Activated CD4-positive, alpha-beta T cell treated with anti-CD3 and anti-CD28 coated beads, Interleukin-2, amount 50 U/mL, for 48 hours (primary cell): ENCODE measurements at places on chromosomes 1 and 21.

DNA sequence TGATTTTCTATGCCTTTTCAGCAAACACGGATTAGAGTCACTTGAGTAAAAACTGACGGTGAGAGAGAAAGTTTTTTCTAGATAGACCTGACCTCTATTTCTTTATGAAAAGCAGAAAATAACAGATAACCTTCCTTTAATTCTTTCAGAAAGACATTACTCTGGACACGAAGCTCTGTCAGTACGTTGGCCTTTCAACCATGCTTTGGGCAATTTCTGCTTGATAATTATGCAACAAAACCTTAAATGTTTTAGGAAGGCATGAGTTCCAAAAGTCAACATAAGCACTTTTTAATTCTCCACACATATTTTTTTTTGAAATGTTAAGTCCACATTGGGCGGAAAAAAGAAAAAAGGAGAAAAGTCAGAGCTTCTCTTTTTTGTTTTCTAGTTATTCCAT, 137.8 kb downstream of the AKT3 start:
- no peak for DNase-seq

GRCh38 chr1:64186138-64186897, 17.1 kb upstream of the UBE2U start:
- no peak for DNase-seq

DNA sequence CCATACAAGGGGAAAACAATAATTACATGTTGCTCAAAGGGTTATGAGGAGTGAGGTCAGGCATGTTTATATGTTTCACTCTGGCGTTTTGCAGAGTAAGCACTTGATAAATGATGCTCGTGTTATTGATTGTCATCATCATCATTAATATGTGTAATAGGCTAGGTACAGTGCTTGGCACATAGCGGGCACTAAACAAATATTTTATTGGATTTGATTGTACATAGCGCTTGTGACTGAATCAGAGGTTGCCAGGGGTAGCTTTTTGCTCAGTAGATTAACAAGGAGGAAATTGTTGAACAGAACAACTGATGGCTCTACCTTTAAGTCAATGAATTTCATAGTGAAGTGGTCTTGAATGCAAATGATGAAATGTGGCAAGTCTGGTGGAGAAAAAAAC, 91.7 kb downstream of the ROR1 start:
- no peak for DNase-seq

GRCh38 chr1:177355575-177355974, 184.8 kb downstream of the BRINP2 start:
- DNase-seq, result no peak

DNA sequence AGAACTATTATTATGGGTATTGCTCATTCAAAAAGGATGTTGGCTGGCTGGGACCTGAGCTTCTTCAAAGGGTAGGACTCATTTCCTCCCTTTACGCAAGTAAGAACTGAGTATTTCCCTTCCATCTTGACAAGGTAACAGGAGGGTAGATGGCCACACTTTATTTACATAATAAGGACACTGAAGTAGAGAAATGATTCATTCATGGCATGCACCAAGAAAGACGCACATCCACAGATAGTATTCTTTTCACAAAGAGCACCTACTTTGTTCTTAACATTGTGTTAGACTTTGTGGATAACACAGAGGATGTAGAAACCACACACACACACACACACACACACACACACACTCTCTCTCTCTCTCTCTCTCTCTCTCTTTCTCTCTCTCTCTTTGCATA, 82.9 kb downstream of the FAM78B start:
- DNase-seq, result no peak

DNA sequence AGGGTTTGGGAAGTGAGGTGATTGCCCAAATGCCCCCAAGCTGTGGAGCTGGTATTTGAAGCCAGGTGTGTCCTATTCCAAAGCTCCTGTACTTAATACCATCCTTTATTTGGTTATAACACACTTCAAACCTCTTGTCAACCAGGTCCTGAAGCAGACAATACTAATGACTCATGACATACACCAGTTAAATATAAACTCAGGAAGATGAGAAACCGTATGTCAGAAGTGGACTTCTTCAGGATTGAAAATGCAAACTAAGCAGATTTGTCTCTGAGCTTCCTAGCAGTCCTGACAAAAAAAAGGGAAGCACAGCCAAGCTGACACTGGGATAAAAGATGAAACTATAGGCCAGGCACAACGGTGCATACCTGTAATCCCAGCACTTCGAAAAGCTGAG, 70.6 kb downstream of the ALPL start:
- no peak for DNase-seq

GRCh38 chr1:244319283-244320132, 132.2 kb downstream of the ADSS2 start:
- DNase-seq, result peak; percentile 57

DNA sequence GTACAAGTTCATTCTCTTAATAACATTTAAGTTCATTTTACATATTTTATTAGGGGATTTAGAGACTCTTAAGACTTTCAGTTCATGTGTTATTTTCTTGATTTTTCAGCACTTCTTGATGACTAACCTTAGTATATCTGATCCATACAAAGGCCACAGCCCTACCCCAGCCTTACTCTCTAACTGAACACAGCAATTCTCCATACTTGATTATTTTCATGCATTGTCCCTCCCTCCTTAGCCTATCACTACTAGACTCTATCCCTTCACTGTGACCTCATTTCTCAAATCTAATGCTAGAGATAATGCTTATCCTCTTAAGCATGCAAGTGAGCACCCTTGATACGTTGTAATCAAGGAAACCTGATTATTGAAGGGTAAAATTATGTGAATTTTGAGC, 15.2 kb downstream of the PRKAA2 start:
- DNase-seq, result no peak

- no peak for DNase-seq
Measured at GRCh38 chr1:115013792-115014191, 15.8 kb upstream of the TSHB start.

DNA sequence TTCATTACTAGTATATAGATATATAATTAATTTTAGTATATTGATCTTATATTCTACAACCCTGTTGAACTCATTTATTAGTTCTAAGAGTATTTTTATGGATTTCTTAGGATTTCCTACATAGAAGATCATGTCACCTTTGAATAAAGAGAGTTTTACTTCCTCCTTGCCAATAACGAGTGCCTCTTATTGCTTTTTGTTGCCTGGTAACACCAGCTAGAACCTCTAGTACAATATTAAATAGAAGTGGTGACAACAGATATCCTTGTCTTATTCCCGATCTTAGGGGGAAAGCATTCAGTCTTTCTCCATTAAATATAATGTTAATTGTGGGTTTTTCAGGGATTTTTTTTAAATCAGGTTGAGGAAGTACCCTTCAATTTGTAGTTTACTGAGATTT, 40.8 kb downstream of the WNT2B start:
- DNase-seq, result no peak

- DNase-seq, result no peak
Measured at GRCh38 chr1:178639326-178639725, 85.7 kb upstream of the RALGPS2 start.

DNA sequence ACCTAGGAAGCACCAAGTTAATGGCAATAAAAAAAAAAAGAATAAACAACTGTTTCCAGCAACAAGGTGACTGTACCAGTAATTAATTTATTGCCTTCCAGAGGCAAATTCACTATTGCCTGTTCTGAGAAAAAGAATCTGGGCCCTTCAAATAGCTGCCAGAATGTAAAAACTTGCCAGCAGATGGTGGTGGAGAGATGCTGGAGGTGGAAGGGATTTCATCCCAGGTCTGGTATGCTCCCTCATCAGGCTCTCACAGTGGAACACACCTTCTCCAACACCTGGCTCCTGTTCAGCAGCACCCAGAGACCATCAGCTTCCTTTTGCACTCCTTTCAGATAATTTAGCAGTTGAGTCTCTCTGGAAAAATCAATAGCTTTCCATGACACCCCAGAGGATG, 792.9 kb upstream of the ADAMTS5 start:
- no peak for DNase-seq

DNA sequence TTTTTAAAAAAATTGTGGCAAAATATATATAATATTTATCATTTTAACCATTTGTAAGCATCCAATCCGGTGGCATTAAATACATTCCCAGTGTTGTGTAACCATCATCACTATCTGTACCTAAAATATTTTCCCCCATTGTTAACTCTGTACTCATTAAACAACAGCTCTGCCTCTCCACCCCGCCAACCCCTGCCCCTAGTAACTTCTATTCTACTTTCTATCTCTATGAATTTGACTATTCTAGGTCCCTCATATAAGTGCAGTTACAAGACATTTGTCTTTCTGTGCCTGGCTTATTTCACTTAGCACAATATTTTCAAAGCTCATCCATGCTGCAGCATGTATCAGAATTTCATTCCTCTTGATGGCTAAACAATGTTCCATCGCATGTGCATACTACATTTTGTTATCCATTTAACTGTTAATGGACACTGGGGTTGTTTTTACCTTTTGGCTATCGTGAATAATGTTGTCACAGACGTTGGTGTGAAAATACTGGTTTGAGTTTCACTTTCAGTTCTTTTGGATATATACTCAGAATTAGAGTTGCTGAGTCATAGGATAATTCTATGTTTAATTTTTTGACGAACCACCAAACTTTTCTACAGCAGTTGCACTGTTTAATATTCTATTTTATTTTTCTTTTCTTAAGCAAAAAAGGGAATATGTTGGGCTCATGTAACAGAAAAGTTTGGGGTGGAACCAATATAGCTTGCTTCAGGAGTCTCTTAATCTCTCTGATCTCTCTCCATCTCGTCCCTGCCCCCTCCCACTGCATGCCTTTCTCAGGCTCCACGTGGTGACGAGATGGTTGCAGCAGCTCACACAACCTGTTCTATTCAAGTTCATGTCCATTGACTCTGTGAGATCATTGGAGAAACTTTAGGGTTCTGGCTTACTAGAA, 25.2 kb upstream of the RCAN1 start:
- peak; percentile 39 for DNase-seq

DNA sequence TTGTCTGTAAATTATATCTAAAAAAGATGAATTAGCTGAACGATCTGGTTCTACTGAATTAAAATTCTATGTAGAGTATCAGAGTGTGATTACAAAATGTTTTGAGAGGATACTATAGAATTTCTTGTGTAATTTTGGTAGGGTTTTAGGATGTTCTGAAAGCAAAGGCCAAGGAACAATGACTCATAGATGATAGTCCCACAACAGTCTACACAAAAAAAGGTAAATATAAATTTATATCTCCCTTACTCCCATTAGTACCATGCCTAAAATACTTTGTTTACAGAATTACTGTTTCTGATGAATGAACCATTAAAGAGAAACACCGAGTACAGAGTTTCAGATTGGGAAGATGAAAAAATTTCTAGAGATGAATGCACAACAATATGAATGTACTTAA, 9.5 kb downstream of the EDEM3 start:
- no peak for DNase-seq

- no peak for DNase-seq
Measured at GRCh38 chr1:44483089-44483874, 78.2 kb downstream of the RNF220 start.

- DNase-seq, result no peak
Measured at GRCh38 chr1:236877661-236878060, 82.6 kb downstream of the MTR start.

DNA sequence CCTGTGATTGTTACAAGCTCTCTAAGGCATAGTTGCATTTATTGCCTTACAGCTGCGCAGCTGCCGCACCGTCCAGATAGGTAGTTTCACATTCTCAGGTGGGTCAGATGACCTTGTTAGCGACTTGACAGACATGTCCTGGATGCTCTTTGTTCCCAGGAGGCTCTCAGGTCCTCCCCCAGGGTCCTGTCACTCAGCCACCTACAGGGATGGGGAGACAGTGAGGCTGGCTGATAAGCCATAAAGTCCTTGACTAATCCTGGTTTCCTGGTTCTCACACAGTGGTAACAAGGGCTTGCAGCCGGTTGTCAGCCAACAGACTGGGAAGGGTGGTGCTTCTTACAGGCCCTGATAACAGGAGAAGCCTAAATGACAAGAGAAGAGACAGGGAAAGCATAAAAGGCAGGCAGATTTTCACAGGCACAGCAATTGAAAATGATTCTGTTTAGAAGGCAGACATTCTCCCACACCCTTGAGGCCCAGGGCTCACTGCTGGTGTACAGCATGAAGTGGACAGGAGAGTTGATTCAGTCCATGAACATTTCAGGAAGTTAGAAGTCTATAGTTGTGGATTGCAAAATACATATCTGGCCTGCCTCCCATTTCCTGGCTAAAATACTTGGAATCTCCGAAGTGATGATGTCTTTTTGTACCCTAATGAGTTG, 2.9 kb downstream of the ARF1 start:
- DNase-seq, result no peak

- no peak for DNase-seq
Measured at GRCh38 chr1:113388017-113388620, 2.2 kb upstream of the MAGI3 start.

DNA sequence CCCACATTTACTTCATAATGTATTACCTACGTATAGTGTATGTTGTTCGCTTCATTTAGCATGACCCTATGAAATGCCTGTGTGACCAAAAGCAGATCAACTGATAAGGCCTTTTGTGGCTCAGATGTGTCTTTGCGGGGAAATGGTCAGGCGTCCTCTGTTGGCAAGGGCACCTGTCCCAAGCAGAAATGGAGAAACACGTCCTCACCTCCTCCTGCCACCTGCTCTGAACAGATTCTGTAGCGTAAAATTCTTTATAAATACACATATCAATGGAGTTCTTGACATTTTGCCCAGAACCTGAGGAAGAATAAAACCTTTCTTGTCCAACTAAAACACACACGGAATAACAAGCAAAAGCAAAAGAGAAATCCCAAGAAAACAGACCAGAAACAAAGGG, 417.9 kb downstream of the KIF26B start:
- DNase-seq, result no peak

DNA sequence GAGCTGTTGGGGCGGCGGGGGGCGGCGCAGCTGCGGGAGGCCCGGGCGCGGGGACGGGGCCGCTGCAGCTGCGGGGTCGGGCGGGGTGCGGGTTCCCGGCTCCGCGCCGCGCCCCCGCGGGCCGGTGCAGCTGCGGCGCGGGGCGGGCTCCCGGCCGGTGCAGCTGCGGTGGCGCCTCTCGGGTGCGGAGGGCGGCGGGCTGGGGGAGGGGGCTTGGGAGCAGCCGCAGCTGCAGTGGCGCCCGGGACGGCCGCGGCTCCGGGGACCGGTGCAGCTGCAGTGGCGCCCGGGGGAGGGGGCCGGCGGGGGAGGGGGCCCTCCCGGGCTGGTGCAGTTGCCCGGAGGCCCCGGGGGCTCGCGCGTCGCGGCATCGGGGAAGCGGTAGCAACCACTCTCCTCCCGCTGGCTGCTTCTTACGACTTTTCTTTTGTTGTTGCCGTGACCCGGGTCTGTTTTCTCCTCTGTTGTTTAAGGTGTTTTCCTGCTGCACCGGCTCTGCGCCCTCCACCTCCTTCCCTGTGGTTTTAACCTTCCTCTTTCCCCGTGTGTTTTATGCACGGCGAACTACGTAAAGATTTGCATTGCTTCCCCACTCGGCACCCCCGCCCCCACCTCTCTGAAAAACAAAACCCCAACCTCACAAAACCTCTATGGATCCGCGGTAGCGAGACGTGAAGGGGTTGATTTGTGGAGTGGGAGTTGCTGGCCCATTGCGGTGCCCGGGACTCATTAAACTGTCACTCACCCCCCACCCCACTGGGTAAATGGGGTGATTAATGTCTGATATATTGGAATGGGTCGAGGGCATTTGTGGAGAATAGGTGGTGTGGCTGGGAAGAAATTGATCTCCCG, 1.7 kb upstream of the ZBTB18 start:
- peak; percentile 20 for DNase-seq
